ENCODE measurements at places on chromosomes 2 and 18.

- no peak for DNase-seq
These were observed 134.8 kb upstream of the THUMPD2 start for GRCh38 chr2:39913648-39914461.

DNA sequence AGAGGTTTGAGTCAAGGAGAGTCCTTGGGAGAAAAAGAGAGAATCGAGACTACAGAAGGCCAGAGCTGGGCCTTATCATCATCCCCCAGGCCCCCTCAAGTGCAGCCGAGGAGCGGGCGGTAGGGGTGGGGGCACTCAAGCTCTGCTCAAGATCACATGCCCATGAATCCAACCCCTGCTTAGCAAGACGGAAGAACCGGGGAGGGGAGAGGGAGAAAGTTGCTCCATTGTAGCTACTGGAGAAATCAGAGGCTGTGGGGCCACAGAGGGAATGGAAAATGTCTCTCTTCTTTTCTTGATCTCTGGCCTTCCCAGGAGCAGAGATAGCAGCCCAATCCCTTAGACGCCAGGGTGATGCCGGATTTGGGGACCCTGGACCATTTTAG, 14.6 kb downstream of the SLC4A3 start:
- DNase-seq = no peak

GRCh38 chr2:17263570-17263968, 254.7 kb downstream of the RAD51AP2 start:
- DNase-seq = no peak

DNA sequence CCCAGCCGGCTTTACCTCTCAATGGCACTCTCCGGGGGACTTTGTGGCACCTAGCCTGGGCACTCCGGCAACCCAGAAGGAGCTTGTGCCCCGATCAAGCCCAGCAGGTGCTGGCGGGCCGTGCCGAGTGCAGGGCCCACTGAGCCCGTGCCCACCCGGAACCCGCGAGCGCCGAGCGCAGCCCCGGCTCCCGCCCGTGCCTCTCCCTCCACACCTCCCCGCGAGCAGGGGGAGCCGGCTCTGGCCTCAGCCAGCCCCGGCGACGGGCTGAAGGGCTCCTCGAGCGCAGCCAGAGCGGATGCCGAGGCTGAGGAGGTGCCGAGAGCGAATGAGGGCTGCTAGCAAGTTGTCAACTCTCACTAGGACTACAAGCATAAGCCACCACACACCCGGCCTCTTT, 136.9 kb downstream of the COMMD1 start:
- DNase-seq = no peak

GRCh38 chr2:96256611-96257113, 9.1 kb downstream of the TMEM127 start:
- no peak for DNase-seq

DNA sequence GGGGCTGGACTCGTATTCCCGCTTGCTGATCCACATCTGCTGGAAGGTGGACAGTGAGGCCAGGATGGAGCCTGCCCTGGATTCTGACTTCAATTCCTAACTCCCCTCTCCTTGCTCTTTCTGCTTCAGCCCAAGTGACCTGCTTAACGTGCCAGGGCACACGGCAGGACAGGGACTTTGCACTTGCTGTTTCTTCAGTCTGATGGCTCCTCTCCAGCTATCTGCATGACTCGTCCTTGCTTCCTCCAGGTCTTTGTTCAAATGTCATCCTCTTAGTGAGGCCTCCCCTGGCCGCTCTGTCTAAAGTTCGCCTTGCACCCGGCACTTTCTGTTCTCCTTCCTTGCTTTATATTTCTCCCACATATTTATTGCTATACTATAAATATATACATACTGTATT, 357.6 kb downstream of the MTX2 start:
- no peak for DNase-seq

DNA sequence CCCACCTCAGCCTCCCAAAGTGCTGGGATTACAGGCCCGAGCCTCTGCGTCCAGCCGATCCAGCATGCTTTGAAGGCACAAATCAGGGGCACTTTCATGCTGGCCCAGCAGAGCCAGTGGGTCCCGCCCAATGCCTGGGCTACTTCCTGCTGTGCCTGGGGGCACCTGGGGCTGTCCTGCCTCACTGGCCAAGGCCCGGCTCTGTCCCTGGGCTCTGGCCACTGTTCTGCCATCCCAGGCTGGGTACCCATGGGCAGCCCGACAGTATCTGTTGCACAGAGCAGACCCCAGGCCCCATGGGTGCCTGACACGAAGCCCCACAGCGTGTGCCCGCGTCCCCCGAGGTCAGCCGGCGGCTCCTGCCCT, 6.8 kb upstream of the GAL3ST2 start:
- DNase-seq = no peak
